COLO829 (cell line): ENCODE measurements at places on chromosomes 16 and 17.

DNA sequence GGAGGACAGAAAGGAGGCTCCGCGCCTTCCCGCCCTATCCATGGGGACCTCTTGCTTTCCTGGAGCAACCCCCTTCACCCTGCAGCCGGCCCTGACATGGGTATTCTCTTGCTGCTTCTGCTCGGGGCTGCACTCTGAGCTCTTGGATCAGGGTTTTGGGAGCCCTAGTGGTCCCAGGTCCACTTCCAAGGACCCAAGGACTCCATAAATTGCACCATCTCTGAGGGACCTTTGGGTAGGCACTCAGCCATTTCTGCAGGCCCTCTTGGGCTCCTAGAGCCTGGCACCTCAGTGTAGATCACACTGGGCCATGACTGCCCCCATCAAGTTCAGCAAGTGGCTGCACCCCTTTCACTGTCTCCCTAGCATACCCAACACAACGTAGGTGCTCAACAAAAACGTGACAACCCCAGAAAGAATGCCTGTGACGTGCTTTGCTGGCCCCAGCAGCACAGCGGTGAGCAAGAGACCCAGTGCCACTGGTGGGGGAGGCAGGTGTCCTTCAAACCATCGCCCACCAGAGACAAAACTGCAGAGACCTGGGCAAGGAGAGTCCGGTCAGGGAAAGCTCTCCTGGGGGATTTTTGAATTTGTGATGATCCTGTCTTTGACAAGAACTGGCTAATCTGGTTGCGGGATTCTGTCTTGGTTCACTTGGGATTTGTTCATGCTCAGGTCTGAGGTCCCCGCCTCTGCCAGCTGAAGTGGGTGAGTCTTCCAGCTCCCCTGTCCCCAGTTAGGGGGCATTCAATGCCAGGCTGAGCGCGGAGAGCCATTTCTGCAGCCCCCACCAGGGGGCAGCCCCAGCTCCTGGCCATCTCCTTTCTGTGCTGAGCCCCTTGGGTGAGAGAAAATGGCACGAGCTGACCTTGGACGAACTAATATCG lies 2.5 kb upstream of the RAB11FIP4 start:
- DNase-seq = no peak

- DNase-seq = no peak
Observed at GRCh38 chr16:80628254-80628653, 87.5 kb downstream of the DYNLRB2 start.

DNA sequence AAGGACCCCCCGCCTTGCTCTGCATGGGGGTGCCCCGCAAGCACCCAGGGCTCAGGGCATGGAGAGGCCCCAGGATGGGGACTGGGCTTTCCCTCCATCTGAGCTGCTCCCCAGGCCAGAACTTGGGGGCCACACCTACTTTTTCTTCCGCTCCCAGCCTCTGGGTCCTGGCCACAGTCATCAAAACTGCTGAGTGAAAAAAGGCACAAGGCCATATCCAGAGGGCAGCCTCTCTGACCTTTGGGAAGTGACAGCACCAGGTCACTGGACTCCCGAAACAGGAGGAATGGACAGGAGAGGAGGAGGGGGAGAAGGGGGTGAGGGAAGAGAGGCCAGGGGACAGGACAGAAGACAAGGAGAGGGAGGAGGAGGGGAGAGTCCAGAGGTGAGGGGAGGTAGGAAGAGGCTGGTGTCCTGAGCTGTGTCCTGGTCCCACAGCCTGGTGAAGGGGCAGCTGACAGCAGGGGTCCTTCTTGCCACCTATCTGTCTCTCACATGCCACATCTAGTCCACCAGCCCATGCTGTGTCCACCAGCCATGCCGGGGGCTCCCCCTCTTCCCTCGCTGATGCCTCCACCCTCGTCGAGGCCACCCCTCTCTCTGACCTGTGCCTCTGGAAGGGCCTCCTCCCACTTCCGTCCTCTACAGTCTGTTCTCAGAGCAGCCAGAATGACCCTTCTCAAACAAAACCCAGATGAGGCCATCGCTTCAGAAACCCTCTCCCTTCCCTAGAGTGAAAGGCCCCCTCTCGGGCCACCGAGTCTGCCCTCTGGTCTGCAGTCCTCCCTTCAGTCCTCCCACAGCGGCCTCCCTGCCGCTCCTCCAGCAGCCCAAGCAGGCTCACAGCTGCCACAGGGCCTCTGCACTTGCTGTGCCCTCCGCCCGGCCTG lies 73.9 kb upstream of the TOB1 start:
- no peak for DNase-seq

DNA sequence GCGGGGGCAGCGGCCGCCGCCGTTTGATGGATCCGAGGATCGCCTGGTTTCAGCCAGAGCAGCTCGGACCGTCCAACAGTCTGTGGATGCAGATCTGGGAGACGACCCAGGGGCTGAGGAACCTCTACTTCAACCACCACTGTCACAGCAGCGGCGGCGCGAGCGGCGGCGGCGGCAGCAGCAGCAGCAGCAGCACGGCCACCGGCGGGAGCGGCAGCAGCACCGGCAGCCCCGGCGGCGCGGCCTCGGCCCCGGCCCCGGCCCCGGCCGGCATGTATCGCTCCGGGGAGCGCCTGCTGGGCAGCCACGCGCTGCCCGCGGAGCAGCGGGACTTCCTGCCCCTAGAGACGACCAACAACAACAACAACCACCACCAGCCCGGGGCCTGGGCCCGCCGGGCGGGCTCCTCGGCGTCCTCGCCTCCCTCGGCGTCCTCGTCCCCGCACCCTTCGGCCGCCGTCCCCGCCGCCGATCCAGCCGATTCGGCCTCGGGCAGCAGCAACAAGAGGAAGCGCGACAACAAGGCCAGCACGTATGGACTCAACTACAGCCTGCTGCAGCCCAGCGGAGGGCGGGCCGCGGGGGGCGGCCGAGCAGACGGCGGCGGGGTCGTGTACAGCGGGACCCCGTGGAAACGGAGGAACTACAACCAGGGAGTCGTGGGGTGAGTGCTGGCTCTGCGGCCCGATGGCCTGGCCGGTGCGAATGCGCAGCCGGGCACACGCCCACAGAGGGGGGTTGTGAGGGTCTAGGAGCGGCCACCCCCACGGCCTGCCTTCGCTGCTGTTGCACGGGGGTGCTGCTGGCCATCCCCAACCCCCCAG lies 702 bp downstream of the TENT4B start:
- DNase-seq = no peak

DNA sequence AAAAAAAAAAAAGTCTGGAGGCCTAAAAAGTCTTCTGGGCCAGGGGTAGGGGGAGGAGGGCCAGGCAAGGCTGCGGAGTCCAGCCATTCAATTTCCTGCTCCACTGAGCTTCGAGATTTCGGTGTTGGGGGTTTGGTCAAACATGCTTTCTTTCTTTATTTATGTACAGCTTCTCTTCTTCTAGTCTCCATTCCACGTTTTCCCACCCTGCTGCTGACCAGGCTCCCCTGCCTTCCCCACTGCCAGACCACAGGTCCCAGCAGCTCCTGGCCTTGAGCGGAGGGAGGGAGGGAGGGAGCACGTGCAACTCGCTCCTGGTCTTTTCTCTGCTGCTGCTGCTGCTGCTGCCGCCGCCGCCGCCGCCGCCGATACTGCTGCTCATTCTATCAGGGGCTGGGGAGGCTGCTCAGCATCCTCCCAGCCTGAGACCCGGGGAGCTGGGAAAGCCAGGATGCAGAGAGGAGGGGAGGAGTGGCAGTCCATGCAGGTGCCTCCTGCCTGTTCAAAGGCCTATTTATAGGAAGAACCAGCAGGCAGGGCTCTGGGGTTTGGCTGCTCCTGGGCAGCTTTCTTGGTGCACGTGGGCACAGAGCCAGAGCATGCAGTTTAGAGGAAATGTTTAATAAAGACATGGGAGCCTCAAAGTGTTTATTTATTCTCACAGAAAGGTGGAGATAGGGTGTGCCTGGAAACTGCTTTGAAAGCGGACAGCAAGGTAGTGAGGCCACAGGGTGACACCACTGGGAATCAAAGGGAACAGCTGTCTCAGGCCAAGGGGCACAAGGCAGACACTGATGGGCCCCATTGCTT lies 23.4 kb upstream of the ZFHX3 start:
- DNase-seq = no peak
